Left lobe of liver (tissue), 2 donors: ENCODE measurements at places on chromosomes 2 and 18. TPM values are rescaled to one million over a fixed set of nuclear protein-coding genes. Genes with fewer than 3 reads are reported as not detected.

The SERPINB4 gene
- not detected for total RNA-seq

The TBR1 gene
- not detected for total RNA-seq

DNA sequence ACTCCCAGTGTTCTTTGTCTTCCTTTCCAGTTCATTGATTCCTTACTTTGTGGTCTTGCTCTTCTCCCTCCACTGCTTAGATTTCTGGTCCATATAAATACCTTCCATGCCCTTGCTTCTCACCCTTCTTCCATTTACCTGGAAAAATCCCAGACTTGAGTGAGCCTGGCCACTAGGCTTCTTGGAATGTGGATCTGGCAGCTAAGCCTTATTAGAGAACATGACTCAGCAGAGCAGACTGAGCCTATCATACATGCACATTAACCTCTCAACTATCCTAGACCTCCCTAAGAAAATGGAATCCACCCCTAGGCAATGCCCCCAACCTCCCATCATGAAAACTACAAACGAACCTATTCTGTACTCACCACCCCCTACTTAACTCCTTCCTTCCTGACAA, 127.7 kb downstream of the RHBDD1 start:
- no peak for DNase-seq

- no peak for DNase-seq
Observed at GRCh38 chr2:8676921-8677645, 4.8 kb upstream of the ID2 start.

DNA sequence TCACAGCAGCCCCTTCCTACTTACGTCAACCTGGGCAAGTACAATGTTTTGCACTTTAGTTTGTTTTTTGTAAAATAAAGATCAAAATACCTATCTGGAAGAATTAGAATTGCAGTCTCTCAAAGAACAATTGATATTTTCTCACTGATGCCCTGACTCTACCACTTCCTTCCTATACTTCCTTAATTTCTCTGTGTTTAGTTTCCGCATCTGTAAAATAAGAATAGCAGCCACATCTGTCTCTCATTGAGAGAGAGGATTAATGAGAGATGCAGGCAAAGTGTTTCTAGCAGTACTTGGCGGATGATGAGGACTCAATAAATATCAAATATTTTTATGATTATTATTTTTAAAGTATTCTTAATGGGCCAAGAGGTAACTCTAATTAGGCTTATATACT, 122.6 kb upstream of the PIEZO2 start:
- no peak for DNase-seq
